Erythroblast (primary cell): ENCODE measurements at places on chromosomes 13 and 19.

GRCh38 chr13:97241761-97242160, 19.6 kb downstream of the MBNL2 start:
- no peak for DNase-seq

DNA sequence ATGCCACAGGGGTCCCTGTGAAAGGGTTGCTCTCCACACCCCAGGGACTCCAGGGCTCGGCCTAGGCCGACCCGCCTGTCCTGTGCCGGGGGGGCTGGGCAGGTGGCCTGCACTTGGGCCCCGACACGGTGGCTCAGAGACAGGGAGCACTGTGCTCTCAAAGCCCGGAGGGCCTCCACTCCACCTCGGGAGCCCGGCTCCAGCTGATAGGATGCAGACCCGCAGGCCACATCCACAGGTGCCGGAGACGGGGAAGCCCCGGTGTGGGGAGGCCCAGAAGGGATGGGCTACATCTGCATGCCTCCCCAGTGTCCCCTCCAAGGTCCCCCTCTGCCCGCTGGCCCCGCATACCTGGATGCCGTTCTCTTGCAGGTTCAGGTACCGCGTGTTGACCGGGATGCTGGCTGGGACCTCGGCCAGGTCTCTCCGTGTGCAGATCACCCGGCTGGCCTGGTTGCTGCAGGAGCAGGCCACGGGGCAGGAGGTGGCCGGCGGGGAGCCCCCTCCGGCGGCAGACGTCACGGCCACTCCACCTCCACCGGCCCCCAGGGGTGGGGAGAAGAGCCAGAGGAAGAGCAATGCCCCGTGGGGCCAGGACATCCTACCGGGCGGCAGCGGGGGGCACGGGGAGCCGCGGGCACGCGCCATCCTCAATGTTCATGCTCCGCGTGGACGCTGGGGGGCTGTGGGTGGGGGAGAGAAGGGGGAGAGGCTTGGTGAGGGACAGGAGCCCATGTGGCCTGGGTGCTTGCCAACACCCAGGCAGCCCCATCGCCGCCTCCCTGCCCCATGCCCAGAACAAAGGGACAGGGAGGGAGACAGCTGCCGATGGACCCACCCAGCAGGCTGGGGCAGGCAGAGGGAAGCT, 19.8 kb downstream of the LRRC4B start:
- no peak for DNase-seq

GRCh38 chr13:26054896-26055295, 3.1 kb upstream of the SHISA2 start:
- DNase-seq: no peak

- DNase-seq: no peak
These were observed 6.9 kb downstream of the COQ8B start for GRCh38 chr19:40709817-40710216.

- no peak for DNase-seq
These were observed 1.1 kb downstream of the CLN5 start for GRCh38 chr13:76993021-76993420.

GRCh38 chr19:6156033-6156432, 20.6 kb downstream of the ACSBG2 start:
- DNase-seq: no peak

DNA sequence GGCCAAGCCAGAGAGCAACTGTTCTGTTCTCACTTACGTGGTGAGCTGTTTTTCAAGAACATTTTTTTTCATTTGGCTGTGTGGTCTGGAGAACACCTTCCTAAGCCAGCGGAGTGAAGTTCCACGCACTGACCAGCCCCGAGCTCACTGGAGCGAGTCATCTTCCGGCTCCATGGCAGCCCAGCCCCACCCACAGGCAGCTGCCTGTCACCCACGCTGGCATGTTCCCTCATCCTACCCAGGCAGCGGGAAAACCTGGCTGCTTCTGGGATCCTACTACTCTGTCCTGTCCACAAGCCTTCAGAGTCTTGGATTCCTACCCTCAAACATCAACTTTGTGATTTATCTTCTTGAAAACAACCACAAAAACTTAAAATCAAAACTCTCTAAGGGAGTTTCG, 76.2 kb downstream of the GGACT start:
- DNase-seq: no peak

GRCh38 chr19:1857648-1858326, 5.6 kb downstream of the KLF16 start:
- DNase-seq: no peak

DNA sequence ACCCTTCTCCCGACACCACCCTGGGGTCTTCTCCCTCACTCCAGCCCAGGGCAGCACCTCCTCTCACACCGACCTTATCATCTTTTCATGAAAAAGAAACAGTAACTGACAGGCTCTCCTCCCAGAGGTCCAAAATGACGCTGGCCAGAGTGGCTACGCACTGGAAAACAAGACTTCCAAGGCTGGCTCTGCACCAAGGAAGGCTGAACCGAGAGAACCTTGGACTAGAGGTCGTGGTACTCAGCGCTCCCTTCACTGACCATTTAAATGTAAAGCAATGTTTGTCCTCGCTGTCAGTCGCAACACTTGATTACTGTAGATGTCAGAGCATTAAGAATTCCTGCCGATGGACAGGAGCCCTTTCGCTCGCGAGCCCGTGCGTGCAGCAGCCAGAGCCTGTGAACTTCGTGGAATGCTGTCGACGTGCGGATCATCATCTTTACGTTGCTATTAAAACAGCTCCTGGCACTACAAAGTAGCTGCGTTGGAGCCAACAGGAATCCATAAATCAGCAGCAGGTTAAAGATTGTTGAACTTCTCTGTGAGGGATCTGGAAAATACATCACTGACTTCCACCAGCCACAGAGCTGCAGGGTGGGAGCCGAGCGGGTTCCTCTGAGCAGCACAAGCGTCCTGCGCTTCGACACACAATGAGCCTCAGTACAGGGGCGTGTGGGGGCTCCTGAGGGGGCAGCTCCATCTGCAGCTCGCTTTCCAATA, 125.5 kb upstream of the MCF2L start:
- DNase-seq: no peak

- DNase-seq: no peak
These were observed 65.6 kb upstream of the F7 start for GRCh38 chr13:113040031-113040430.
